Spleen (tissue), 13 donors: ENCODE measurements at places on chromosomes 12 and 14. TPM values are rescaled to one million over a fixed set of nuclear protein-coding genes. Genes with fewer than 3 reads are reported as not detected.

MANSC4 gene
- not detected for total RNA-seq

SAMD4A gene
- 31.0 TPM for total RNA-seq

DLST gene
- total RNA-seq: 79.4 TPM

DNA sequence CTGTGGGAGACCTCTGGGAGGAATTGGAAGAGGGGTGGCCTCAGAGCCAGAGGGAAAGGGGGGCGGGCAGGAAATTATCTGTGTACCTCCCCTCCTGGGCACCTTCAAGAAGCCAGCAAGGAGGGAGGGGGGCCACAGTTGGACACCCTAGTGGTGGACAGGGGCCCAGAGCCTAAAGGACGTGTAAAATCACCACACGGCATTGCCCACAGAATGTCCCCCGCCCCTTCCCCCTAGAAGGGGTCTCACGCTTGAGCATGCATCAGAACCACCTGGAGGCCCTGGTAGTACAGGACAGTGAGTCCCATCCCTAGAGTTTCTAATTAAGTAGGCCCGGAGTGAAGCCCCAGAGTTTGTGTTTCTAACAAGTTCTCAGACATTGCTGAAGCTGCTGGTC, 8.2 kb downstream of the ENDOU start:
- no peak for DNase-seq

DNA sequence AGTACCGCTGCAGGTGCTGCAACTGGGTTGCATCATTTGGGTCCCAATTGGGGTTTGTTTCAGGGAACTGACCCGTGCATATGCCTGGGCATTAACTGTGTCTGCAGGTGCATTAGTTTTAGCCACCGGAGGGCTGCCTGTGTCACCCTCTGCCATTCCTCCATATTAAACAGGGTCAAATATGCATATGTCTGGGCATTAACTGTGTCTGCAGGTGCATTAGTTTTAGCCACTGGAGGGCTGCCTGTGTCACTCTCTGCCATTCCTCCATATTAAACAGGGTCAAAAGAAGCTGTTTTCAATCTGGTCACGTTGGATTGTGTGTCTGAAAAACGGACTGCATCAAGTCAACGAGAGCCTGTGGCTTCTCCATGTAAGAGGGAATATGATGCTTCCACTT, 1317.0 kb downstream of the TMEM121 start:
- DNase-seq: no peak

DNA sequence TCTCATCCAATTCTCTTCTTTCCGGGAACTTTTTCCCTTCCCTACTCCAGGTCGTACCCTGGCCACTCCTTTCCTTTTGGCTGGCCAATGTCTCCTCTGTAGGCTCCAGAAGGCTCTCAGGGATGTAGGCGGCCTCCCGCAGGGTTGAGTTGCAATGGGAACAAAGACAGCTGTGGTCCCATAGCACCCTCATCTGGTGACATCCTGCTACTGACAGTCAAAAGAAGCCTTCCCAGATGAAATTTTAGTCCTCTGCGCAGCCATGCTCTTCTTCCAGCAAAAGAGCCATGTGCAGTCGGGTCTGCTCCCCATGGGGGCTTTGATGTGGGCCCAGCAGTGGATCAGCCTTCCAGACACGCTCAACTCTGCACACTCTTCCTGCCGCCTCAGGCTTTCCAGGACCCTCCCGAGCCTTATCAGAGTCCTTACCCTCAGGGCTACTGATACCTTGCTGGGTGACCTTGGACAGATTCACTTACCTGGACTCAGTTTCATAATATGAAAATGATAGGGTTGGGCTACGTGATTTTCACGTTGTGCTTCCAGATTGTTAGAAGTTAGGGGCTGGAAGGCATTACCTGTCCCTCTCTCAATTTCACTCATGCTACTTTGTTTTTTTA, 5.5 kb upstream of the CELA1 start:
- DNase-seq: no peak

GRCh38 chr14:54177641-54178621, 218.9 kb upstream of the CDKN3 start:
- no peak for DNase-seq
